ENCODE measurements at places on chromosomes 12 and 14.

GRCh38 chr12:24550609-24551008, 398.3 kb downstream of the BCAT1 start:
- DNase-seq, result no peak

GRCh38 chr12:8637244-8637643, 24.6 kb upstream of the AICDA start:
- DNase-seq, result no peak

DNA sequence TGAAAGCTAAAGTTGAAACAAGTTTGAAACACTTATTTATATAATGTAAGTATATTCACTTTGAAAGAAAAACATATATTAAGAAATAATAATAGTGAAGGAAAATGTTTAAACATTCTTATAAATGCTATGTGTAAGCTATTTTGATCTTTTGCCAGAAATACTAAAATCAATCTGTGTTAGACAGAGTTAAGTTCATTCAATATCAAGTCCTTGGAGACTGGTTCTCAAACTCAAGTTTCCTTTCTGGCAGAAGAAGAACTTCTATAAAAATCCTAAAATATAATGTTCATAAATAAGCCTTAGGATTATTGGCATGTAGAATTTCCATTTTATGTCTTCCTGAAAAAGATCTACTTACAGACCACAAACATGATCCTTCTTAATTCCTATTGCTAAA, 45.3 kb downstream of the TAOK3 start:
- no peak for DNase-seq

DNA sequence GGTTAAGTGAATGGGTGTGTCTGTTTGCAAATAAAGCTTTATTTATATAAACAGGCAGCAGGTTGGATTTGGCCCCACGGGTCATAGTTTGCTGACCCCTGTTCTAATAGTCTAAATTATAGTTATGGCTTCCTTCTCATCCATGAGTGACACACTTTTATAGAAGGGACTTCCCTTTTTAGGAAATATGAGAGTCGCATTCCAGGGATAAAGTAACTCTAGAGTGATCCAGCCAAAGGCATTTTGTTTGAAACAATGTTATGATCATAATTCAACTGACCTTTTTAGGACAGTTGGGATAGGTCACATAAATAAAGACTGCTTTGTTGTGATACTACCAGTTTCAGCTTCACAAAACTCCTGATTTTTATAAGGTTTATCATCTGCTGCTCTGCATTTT, 87.9 kb downstream of the ALX1 start:
- DNase-seq, result no peak

DNA sequence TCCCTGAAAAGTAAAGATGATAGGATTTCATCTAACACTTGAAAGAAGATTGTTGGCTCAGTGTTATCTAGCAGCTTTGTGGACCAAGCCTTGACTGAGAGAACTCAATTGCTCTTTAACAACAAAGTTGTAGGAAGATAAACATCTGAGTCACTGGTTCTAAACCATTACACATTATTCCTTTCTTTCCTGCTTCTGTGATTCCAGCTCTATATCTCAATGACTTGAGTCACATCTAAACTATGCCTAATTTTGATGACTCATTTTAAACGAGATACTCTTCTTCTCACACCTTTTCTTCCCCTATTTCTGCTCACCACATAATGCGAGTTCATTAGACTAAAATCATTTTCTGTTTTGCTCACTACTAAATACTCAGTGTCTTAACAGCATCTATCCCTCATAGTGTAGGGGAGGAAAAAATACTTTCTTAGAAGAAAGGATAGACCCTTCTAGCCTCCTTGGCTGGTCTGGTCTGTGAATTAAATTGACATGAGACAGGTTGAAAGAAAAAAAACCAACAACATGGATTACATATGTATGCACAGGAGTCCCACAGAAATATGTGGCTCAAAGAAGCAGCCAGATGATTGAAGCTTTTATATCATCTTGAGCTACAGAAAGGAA, 201.4 kb downstream of the C12orf50 start:
- no peak for DNase-seq

- DNase-seq, result no peak
Measured at GRCh38 chr14:67199016-67199415, 9.8 kb downstream of the GARIN2 start.

GRCh38 chr14:44149597-44149996, 357.5 kb downstream of the FSCB start:
- no peak for DNase-seq

GRCh38 chr14:84694161-84694560, 835.8 kb upstream of the FLRT2 start:
- DNase-seq, result no peak

GRCh38 chr14:92968291-92969020, 45.5 kb downstream of the CHGA start:
- DNase-seq, result no peak

GRCh38 chr12:121669521-121669900, at the start of gene MORN3:
MORN3 (minus strand) TSS chr12:121669654; CDS start chr12:121669483, 171 bp downstream.
- no peak for DNase-seq

GRCh38 chr14:69010648-69011047, 31.5 kb upstream of the ACTN1 start:
- DNase-seq, result no peak

- DNase-seq, result no peak
Measured at GRCh38 chr12:15550793-15551192, 228.5 kb downstream of the PTPRO start.

Measured in esophagus muscularis mucosa (tissue), 4 donors.